ENCODE measurements at places on chromosomes 4 and X.

DNA sequence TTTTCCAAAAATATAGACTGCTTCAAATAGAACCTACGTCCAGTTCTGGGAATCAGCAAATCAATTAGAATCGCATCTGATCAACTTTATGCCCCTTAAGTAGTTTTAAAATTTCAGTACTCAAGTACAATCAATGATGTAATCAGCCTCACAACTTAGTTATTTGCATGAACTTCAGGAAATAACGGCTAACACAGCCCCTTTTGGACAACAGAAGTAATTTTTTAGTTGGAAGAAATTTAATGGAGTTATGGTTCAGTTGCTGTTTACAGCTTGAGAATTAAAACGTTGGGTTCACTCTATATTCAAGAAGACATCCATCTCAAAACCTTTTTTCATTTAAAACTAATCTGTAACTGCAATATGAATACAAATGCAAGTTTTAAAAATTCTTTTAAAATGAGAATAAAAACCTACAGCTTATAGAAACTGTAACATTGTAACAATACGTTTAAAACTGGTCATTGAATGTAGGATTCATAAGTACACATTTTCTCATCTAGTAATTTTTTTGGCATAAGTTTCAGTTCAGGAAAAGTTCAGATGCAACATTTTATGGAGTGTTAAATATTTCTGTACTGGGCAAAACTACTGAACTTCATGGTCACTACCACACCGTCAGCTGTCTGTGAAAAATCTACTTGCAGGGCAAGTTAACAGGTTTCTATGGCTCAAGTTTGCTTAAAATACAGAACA, 956 bp downstream of the TAPT1 start:
- no peak for DNase-seq

DNA sequence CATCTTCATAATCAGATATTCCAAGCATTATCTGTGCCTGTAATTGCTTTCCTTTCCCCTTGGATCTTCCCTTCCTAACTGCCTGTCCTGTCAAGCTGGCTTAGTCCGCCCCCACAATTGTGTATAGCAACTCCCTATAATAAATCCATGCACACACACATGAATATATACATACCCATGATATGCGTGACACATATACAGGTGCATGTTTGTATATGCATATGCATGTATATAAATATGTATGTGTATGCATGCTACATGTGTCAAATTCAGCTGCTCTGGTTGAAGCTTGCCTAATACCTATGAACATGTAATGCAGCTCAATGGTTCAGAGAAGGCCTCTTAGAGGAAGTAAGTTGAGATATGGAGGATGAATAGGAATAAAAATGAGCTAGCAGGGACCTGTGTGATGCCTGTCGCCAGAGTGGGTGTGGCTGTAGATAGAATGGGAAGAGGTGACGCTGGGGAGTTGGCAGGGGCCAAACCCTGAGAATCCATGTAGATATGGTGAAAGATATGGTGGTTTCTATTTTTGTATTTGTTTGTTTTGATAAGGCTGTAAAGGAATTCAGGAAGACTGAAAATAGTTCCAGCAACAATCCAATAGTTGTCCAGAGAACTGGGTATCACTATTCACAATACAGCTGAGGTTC, 595.0 kb upstream of the BOD1L1 start:
- no peak for DNase-seq

GRCh38 chr4:30535255-30535654, 184.9 kb upstream of the PCDH7 start:
- DNase-seq = no peak

DNA sequence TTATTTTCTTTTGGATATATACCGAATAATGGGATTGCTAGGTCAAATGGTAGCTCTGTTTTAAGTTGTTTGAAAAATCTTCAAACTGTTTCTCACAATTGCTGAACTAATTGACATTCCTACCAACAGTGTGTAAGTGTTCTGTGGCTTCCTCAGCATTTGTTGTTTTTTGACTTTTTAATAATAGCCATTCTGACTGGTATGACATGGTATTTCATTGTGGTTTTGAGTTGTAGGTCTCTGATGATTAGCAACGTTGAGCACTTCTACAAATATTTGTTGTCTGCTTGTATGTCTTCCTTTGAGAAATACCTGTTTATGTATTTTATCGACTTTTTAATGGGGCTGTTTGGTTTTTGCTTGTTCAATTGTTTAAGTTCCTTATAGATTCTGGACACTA, 680.1 kb upstream of the GRIA3 start:
- no peak for DNase-seq

DNA sequence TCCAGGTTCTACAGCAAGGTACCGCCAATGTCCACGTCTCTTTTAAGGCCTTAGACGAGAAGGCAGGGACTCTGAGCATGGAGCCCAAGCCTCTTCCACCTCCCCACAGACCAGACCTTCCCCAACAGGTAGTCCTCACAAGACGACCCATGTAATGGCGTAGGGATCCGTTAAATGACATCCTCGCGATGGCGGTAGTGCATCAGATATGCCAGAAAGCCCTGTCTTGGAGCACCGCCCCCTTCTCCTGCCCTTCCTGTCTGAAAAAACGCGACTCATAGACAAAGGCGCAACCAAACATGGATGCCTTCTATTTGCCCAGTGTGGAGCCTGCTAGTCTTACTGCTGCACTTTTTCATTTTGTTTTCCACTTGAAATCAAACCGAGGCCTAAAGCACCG, 185.4 kb downstream of the OR13H1 start:
- DNase-seq = no peak

All from ecto neural progenitor cell (in vitro differentiated cells).